ENCODE measurements at places on chromosomes 4 and X. TPM values are rescaled to one million over a fixed set of nuclear protein-coding genes. Genes with fewer than 3 reads are reported as not detected.

- H3K27ac ChIP-seq, result no peak overlapping the region
- no peak for DNase-seq
- H3K4me1 ChIP-seq, result no peaks in the 10 kb centered on the region
- H3K27me3 ChIP-seq, result no peaks in the 10 kb centered on the region
- H3K36me3 ChIP-seq, result no peaks in the 10 kb centered on the region
- H3K4me3 ChIP-seq, result no peak overlapping the region
Measured at GRCh38 chrX:16778545-16778944, 7.7 kb upstream of the TXLNG start.

DNA sequence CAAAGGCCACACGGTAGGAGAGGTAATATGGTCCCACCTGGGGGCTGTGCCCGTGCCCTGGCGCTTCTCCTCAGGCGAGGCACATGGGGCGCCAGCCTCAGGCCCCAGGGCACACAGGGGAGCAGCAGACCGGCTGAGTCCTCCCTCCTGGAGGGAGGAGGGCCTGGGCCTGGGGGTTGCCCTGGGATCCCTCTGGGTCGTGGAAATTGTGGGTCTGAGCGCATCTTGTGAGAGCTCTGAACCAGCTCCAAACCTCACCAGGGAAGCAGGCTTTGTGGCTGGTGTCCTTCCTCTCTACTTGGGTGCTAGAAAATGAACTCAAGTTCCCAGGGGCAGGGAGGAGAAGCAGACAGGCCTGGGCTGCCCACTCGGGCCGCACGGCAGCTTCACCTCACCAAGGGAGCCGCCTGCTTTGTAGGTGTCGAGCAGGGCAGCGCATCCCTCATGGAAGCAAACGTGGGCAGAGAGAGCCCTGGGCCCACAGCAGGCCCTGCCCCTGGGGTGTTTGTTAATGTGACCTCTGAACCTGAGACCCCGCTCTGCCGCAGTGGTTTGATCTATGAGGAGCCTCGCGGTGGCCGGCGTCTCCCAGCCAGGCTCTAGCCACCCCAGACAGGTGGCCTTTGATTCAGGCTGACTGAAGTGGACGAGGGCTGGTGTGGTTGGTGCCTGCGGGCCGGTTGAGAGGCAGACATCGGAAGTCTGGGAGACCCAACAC lies 10.8 kb downstream of the HTRA3 start:
- H3K36me3 ChIP-seq, result no peaks in the 10 kb centered on the region
- H3K27ac ChIP-seq, result no peak overlapping the region
- no peaks in the 10 kb centered on the region for H3K27me3 ChIP-seq

DNA sequence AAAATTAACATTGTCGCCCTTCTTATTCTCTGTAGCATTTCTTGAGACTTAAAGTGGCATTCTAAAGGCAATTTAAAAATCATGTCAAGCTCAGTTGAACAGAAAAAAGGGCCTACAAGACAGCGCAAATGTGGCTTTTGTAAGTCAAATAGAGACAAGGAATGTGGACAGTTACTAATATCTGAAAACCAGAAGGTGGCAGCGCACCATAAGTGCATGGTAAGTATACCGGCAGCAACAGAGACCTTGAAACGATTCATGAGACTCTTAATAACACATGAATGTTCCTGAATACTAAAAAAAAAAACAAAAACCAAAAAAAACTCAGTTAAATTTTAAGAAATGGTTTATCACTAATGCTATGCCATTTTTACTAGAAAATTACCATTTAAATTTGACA lies 82.4 kb upstream of the HPRT1 start:
- no peak overlapping the region for H3K27ac ChIP-seq
- H3K27me3 ChIP-seq, result no peaks in the 10 kb centered on the region
- peaks cover 13% of the 10 kb centered on the region for H3K4me1 ChIP-seq
- peak; percentile 21 for DNase-seq
- H3K4me3 ChIP-seq, result no peak overlapping the region
- peaks cover 15% of the 10 kb centered on the region for H3K36me3 ChIP-seq

The GRIA2 gene
- not detected for total RNA-seq

- H3K27ac ChIP-seq, result no peak overlapping the region
- DNase-seq, result no peak
- no peaks in the 10 kb centered on the region for H3K4me1 ChIP-seq
- no peaks in the 10 kb centered on the region for H3K36me3 ChIP-seq
Measured at GRCh38 chrX:43446752-43447151, 209.3 kb upstream of the MAOA start.

The TMEM131L gene
- total RNA-seq, result 32.7 TPM

DNA sequence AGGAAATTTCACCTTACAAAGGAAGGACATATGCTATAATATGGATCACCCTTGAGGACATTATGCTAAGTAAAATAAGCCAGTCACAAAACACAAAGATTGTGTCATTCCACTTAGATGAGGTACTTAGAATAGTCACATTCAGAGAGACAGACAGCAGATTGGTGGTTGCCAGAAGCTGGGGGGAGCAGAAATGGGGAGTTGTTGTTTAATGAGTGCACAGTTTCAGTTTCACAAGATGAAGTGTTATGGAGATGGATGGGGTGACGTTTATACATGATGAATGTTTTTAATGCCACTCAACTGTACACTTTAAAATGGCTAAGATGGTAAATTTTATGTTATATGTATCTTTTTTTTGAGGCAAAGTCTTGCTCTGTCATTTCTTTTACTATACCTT lies 14.8 kb upstream of the SPON2 start:
- H3K27ac ChIP-seq, result no peak overlapping the region
- peaks cover 3% of the 10 kb centered on the region for H3K27me3 ChIP-seq
- H3K4me3 ChIP-seq, result no peak overlapping the region
- peaks cover 15% of the 10 kb centered on the region for H3K4me1 ChIP-seq
- DNase-seq, result peak; percentile 61
- peaks cover 4% of the 10 kb centered on the region for H3K36me3 ChIP-seq

DNA sequence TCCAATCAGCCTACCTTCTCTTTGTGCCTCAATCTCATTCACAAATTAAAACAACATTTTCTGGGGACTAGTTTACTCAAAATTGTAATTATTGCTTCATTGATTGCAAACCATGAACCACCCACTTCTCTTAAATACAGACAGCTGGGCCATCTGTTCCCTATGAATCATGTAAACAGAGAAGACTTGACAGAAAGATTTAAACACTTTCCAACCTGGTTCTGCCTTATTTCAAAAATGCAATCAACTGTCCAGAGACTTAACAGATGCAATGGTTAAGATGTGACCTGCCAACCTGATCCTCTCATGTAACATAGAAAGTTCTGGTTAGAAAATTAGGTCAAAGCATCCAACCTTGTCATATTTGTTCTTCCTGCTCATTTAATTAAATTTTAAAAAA lies 20.8 kb upstream of the SERTM2 start:
- H3K36me3 ChIP-seq, result no peaks in the 10 kb centered on the region
- H3K27ac ChIP-seq, result no peak overlapping the region
- no peak for DNase-seq
- H3K4me1 ChIP-seq, result no peaks in the 10 kb centered on the region
- H3K27me3 ChIP-seq, result no peaks in the 10 kb centered on the region
- H3K4me3 ChIP-seq, result no peak overlapping the region

DNA sequence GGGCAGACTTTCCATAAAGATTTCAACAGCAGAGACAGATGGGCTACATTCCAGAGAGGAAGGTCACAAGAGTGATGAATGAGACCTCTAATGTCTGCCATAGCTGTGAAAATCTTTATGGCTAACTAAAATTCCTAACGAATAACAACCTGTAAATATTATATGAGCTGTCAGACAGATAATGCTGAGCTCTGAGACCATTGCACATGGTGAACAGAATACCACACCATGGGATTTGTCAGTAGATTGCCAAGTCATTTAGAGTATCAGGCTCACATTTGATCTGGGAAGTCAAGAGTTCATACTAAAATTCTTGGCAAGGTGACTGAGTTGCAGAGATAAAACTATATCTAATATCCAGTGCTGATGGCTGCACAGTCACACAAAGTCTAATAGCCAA lies 259.2 kb upstream of the FTHL17 start:
- H3K4me3 ChIP-seq, result no peak overlapping the region
- no peaks in the 10 kb centered on the region for H3K4me1 ChIP-seq
- H3K27ac ChIP-seq, result no peak overlapping the region
- H3K36me3 ChIP-seq, result no peaks in the 10 kb centered on the region
- no peak for DNase-seq
- no peaks in the 10 kb centered on the region for H3K27me3 ChIP-seq

The MOB1B gene
- total RNA-seq, result 18.6 TPM

- H3K4me3 ChIP-seq, result no peak overlapping the region
- no peaks in the 10 kb centered on the region for H3K4me1 ChIP-seq
- no peaks in the 10 kb centered on the region for H3K36me3 ChIP-seq
- H3K27me3 ChIP-seq, result no peaks in the 10 kb centered on the region
- no peak for DNase-seq
Measured at GRCh38 chr4:168803732-168804131, 206.3 kb downstream of the CBR4 start.

- no peak overlapping the region for H3K4me3 ChIP-seq
- DNase-seq, result no peak
- H3K27me3 ChIP-seq, result peaks cover 4% of the 10 kb centered on the region
- no peak overlapping the region for H3K27ac ChIP-seq
- H3K36me3 ChIP-seq, result no peaks in the 10 kb centered on the region
- H3K4me1 ChIP-seq, result peaks cover 10% of the 10 kb centered on the region
Measured at GRCh38 chr4:10022346-10023049, 1.2 kb upstream of the SLC2A9 start.

The ODAPH gene
- total RNA-seq, result 0.27 TPM

GRCh38 chr4:87864321-87864720 lies 31.6 kb downstream of the MEPE start:
- DNase-seq, result no peak
- H3K4me3 ChIP-seq, result no peak overlapping the region
- H3K4me1 ChIP-seq, result no peaks in the 10 kb centered on the region

The AGTR2 gene
- not detected for total RNA-seq

DNA sequence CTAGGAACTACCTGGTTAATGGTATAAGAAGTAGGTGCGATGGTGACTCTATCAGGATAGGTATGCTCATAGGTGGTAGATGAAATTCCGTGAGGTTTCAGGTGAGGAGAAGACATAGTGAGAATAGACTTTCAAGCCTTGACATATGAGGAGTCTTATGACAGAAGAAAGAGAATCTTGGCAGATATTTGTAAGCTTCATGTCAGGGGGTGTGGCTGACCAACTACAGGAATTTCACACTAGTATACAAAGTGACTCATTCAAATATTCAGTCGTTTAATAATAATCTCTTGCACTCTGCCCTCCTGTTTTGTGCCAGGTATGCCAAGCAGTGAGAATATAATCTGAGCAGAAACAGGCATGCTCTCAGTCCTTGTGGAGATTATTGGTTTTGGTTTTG lies 22.8 kb downstream of the PACRGL start:
- H3K27me3 ChIP-seq, result no peaks in the 10 kb centered on the region
- peaks cover 68% of the 10 kb centered on the region for H3K36me3 ChIP-seq
- H3K27ac ChIP-seq, result no peak overlapping the region
- H3K4me1 ChIP-seq, result no peaks in the 10 kb centered on the region
- DNase-seq, result no peak

- H3K27me3 ChIP-seq, result no peaks in the 10 kb centered on the region
- H3K36me3 ChIP-seq, result no peaks in the 10 kb centered on the region
- peak overlapping the region; percentile 81 for H3K27ac ChIP-seq
- peak; percentile 72 for DNase-seq
- peak overlapping the region; percentile 83 for H3K4me3 ChIP-seq
Measured at GRCh38 chr4:38667085-38667893, 3.3 kb downstream of the KLF3 start.

The SLC10A7 gene
- 10.9 TPM for total RNA-seq

The PSAPL1 gene
- total RNA-seq, result not detected

DNA sequence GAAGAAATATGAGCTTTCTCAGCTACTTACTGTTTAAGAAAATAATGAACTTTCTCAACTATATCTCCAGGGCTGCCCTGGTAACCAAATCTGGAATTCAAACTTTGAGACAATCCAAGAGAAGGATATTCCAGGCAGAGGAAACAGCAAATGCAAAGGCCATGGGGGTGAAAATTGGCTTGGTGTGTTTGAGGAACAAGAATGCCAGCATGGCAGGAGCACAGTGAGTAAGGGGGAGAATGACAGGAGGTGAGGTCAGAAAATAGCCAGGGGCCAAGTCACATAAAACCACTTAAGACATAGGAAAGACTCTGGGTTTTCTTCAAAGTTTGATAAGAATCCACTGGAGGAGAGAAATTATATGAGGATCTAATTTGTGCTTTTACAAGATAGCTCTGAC lies 27.2 kb upstream of the BTC start:
- H3K4me3 ChIP-seq, result no peak overlapping the region
- no peak overlapping the region for H3K27ac ChIP-seq
- peaks cover 1% of the 10 kb centered on the region for H3K27me3 ChIP-seq
- H3K4me1 ChIP-seq, result no peaks in the 10 kb centered on the region
- no peak for DNase-seq

The FAM3A gene
- total RNA-seq, result 21.4 TPM

The PCDH19 gene
- not detected for total RNA-seq

DNA sequence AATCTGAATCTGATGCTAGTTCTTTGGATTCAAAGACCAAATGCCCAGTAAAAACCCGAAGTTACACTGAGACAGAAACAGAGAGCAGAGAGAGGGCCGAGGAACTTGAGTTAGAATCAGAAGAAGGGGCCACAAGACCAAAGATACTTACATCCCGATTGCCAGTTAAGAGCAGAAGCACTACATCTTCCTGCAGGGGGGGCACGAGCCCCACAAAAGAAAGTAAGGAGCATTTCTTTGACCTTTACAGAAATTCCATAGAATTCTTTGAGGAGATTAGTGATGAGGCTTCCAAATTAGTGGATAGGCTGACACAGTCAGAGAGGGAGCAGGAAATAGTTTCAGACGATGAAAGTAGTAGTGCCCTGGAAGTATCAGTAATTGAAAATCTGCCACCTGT lies 309.3 kb downstream of the ANK2 start:
- no peak for DNase-seq
- no peak overlapping the region for H3K27ac ChIP-seq
- no peak overlapping the region for H3K4me3 ChIP-seq
- peaks cover 19% of the 10 kb centered on the region for H3K36me3 ChIP-seq
- H3K4me1 ChIP-seq, result peaks cover 34% of the 10 kb centered on the region
- H3K27me3 ChIP-seq, result peaks cover 28% of the 10 kb centered on the region

DNA sequence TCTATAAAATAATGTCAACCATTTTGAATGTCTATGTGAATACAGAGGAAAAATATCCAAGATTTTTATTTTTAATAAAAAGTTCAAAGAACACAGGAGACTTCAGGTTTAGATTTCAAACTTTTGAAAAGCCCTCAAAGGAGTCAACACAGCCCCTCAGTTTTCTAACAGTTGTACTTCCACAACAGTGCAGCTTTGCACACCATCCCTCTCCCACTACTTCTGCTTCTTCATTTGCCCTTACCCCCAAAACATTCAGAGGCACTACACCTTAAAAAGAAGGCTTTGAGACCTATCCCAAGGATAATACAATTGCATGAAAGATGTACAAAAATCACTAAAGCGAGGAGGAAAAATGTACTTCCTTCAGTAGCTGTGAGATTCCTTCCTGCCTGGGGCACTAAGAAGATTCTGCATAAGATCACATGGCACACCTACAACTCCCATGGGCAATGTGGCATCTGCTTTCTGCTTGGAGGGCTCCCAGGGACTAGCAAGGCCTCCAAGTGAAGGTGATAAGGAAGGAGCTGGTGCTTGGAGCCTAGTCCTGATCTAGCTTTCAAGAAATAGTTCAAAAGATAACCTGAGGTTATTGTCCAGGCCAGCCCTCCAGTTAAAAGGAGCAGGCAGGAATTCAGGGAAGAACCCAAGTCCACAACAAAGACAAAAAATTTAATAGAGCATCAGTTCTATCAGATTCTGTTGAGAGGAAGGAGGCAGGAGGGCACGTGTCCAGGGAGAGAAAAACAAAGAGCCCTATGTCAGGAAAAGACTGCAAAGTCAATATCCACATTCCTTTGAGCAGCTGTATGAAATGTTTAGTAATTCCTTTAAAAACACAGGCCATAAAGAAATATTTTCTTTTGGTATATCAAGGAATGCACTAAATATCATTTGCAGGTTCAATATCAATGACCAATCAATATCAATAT lies 19.1 kb downstream of the ARAP2 start:
- H3K4me3 ChIP-seq, result no peak overlapping the region
- peaks cover 19% of the 10 kb centered on the region for H3K36me3 ChIP-seq
- no peak for DNase-seq
- no peak overlapping the region for H3K27ac ChIP-seq

All from activated CD4-positive, alpha-beta memory T cell treated with anti-CD3 and anti-CD28 coated beads for 36 hours (primary cell).